ENCODE measurements at places on chromosomes 1 and 21.

GRCh38 chr1:31669433-31669785, 24.7 kb upstream of the PEF1 start:
- no peak for DNase-seq

- DNase-seq: no peak
Observed at GRCh38 chr1:161185282-161185682, 8.0 kb upstream of the B4GALT3 start.

GRCh38 chr1:231951374-231951773, 324.8 kb downstream of the DISC1 start:
- no peak for DNase-seq

GRCh38 chr1:180911640-180912191, 981 bp upstream of the KIAA1614 start:
- DNase-seq: no peak

DNA sequence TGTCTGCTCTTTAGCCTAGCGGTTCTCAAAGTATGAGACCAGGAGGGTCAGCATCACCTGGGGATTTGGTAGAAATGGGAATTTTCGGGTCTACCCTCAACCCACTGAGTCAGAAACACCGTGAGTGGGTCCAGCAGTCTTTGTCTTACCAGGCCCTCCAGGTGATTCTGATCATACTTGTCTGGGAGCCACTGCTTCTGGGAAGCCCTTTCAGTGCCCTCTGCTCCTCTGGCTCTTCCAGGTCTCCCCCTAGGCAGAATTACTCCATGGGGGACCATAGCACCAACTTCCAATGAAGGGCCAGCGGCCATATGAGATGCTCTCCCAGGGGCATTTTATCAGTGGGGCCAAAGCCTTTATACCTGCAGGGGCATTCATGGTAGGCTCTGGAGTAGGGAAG, 81.0 kb upstream of the ETV3 start:
- no peak for DNase-seq

- DNase-seq: no peak
Observed at GRCh38 chr1:183199304-183199703, 13.2 kb downstream of the LAMC2 start.

- no peak for DNase-seq
Observed at GRCh38 chr1:116772648-116773045, 18.4 kb downstream of the CD2 start.

GRCh38 chr1:31801458-31801857, 14.4 kb downstream of the SPOCD1 start:
- DNase-seq: no peak

DNA sequence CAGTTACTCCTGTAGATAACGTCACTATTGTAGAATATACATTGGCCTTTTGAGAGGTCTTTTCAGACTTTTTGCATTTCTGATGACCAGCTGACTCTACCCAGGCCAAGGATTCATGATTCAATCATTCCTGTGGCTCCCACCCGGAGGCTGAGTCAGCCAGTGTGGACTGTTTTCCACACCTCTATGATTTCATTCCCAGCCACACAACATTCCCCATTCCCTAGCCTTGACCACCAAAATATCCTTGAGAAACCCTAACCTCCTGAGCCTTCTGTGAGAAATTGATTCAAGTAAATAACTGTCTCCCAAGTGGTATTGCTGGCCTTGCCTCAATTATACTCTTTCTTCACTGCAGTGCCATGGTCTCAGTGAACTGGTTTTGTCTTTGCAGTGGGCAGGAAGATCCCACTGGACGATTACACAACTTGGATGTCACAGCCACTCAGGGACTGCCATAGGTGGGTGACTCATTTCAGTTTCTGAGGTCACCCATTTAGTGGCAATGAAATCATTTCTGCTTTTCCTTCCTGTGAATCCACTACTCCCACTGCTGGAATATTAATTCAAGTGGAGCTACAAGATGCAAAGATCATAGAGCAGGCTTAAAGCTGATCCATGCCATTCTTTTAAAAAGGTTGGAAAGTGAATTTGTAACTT, 518.6 kb upstream of the ZP4 start:
- DNase-seq: no peak

DNA sequence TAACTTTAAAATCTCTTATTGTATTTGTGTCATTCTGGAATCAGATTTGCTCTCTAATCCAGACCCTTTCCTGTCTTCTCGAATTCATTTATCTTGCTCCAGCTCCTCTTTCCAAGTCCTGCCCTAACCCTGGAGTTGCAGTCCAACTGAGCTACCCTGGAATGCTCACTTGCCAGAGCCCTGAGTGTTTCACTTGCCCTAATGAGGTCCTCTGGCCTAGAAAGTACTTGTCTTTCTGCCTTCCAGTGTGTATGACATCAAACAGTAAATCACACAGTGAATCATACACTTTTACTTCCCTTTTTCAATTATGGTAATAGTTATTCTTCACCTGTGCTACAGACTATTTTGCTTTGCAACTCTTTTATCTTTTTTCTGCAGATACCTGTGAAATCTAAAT, 96.9 kb downstream of the NEK7 start:
- no peak for DNase-seq

GRCh38 chr1:174935961-174936727, 63.6 kb upstream of the CACYBP start:
- no peak for DNase-seq

GRCh38 chr1:108961752-108962486, 1.4 kb downstream of the CLCC1 start:
- DNase-seq: no peak

DNA sequence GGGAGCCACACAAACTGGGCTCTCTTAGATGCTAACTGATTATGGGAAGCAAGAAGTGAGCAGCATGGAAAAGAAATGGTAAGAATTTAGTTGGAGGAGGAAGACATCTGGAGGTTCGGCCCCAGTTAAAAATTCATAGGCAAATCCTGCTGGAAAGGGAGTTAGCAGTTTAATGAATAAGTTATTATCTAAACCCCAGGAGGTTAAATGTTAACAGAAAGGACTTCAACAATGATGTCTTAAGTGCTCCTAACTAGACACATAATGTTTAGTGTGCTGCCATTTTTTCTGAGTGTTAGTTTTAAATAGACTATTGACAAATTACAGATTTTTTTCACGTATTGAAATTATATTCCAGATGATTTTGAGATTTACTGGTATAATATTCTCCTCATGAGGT, 1265.3 kb upstream of the ADGRL2 start:
- no peak for DNase-seq

GRCh38 chr1:155553349-155553748, 9.3 kb downstream of the ASH1L start:
- DNase-seq: no peak

All from activated naive CD4-positive, alpha-beta T cell (primary cell).